ENCODE measurements at places on chromosomes 6 and 20.

DNA sequence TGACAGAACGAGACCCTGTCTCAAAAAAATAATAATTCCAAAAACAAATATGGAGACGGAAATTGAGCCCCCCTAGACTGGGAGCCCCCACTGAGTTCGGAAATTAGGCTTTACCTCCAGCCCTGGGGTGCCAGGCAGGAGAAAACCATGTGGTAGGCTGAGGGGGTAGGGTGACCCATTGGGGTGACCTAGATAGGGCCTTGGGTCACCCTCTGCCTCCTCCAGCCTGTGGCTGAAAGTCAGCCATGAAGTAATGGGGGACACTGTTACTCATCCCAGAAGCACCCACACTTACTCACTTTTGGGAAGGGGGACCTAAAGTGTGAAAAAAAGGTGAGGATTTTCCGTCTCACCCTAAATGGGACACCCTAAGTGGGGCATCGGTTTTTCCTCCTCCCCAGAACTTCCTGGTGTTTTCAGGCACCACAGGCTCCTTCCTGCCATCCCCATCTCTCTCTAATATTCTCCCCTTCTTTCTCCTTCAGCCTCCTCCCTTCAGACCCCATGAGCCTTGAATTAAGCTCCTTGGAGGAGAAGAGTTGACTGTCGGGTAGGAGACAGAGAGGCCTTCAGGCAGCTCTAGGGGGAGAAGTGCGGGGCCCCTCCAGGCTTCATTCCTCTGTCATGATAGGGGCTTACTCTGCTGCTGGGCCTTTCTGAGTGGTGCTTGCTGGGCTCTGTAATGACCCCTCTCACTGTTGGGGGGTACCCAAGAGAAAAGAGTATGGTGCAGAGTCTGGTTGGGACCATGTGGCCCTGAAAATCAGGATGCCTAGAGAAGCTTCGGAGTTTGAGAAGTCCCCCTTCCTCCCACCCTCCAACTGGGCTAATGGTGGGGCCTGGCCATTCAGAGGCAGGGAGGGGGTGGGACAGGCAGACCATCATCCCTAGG is 2.4 kb downstream of the LTB start:
- no peak for DNase-seq

DNA sequence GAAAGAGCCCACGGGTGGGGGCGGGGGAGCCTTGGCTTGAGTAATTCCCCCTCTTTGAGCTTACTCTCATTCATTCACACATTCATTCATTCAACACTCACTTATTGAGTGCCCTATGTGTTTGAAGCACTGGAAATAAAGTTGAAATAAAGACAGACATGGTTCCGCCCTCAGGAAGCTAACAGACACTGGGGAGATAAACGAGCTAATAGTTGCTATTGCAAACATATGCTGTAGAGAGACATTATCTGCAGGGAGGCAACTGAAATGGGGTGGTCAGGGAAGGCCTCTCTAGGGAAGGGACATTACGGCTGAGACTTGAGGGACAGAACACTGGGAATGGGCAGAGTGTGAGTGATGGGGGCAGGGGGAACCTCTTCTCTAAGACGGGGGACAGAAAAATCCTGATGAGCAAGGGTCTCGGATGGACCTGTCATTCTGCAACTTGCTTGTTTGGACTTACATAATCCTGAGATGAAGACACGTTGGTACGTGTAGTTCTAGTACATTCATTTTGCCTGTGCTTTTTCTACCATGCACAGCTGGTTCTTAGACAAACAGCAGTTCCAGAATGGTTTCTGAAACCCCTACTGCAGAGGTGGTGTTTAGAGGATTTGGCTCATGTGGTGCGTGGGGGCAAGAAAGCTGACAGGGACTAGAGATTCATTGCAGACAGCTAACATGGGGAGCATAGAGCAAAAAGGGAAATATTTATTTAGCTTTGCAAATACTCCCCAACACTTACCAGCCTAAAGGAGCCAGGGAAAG is 71.1 kb upstream of the BLCAP start:
- no peak for DNase-seq

DNA sequence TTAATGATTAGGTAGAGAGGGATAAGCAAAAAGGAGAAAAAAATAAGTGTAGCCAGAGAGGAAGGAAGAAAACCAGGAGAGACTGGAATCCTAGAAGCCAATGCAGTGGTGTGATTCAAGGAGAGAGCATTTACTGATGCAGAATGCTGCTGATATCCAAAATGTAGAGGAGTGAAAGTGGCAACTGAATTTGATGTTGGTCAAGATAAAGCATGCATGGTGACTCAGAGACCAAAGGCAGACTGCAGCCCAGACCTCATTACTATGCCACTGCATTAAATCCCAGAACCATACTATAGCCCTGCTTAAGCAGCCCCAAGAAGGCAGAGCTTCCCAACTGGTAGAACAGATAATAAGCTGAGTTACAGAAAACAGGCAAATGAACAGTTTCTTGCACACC is 15.8 kb downstream of the KLHL32 start:
- no peak for DNase-seq

DNA sequence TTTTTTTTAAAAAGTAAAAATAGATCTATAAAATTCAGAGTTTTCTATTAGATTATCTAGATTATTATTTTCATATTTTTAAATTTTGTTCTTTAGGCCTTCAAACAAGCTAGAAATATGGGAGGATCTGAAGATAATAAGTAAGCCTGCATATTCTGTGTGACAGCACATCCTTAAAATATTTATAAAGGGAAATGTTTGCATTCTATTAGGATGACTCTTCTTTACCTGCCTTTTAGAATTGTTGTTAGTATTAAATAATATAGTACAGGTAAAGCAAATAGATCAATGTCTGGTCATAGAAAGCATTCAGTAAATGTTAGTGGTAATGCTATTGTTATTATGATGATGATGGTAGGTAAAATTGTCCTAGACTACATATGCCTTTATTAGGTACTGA is 17.4 kb downstream of the PEX3 start:
- no peak for DNase-seq

GRCh38 chr6:121876721-121877120 is 441.3 kb downstream of the GJA1 start:
- DNase-seq, result no peak

GRCh38 chr6:167761794-167762258 is 64.9 kb upstream of the AFDN start:
- DNase-seq, result no peak

- no peak for DNase-seq
These were observed 88.6 kb downstream of the SIM1 start for GRCh38 chr6:100376103-100376502.

GRCh38 chr6:13287104-13287503 is 41.2 kb downstream of the TBC1D7 start:
- no peak for DNase-seq

All from body of pancreas (tissue), 4 donors.